ENCODE measurements at places on chromosomes 3 and 15.

DNA sequence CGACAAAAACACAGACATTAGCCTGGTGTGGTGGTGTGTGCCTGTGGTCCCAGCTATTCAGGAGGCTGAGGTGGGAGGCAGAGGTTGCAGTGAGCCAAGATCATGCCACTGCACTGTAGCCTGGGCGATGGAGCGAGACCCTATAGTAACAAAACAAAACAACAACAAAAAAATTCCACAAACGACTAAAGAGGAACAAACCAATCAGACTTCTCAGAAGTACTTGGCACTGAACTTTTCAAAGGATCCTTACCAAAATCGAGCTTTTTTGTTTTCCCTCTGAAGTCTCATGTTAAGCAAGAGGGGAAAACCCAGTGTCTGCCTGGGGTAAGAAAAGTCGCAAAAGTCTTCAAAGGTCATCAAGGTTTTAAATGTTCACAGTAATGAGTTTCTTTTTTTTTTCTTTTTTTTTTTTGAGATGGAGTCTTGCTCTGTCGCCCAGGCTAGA lies 30.1 kb upstream of the TFRC start:
- peak; percentile 34 for DNase-seq

DNA sequence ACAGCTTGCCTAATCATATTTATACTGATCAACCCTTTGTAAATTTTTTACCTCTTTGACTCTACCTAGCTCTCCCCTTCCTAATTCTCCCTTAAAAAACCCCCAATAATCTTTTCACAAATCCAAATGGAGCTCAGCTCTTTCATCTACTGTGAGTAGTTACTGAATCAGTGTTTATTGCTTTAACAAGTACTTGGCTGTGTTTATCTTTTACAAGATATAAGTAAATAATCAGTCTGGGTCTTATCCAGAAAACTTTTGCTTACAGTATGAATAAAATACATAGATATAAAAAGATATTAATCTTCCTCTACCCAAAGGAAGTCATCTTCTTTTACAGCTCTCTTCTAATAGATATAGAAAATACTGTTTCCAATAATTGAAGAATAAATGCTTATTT lies 366.4 kb downstream of the RAP2B start:
- DNase-seq, result no peak

- no peak for DNase-seq
Measured at GRCh38 chr3:10485806-10486205, 19.6 kb downstream of the ATP2B2 start.

GRCh38 chr3:140061211-140061610 lies 126.2 kb downstream of the CLSTN2 start:
- no peak for DNase-seq

DNA sequence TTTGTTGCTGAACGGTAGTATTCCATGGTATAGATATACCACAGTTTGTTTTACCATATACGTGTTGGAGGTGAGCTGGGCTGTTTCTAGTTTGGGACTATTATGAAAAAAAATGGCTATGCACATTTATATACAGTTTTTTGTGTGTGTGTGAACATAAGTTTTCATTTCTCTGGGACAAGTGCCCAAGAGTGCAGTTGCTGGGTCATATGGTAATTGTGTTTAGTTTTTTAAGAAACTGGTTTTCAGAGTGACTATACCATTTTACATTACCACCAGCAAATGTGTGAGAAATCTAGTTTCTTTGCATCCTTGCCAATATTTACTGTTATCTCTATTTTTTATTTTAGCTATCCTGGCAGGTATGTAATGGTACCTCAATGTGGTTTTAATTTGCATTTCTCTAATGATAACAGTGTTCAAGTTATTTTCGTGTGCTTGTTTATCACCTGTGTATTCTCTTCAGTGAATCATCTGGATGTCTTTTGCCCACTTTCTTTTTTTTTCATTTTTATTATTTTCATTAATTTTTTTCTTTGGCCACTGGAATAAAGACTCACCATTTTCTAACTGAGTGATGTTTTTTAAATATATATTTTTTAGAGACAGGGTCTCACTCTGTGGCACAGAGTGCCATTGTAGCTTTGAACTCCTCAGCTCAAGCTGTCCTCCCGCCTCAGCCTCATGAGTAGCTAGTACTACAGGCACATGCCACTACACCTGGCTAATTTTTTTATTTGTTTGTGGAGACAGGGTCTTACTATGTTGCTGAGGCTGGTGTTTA lies 75.3 kb downstream of the ZNF609 start:
- no peak for DNase-seq
